ENCODE measurements at places on chromosomes 4 and X.

GRCh38 chr4:83704786-83705185, 168.9 kb downstream of the GPAT3 start:
- no peak for DNase-seq

DNA sequence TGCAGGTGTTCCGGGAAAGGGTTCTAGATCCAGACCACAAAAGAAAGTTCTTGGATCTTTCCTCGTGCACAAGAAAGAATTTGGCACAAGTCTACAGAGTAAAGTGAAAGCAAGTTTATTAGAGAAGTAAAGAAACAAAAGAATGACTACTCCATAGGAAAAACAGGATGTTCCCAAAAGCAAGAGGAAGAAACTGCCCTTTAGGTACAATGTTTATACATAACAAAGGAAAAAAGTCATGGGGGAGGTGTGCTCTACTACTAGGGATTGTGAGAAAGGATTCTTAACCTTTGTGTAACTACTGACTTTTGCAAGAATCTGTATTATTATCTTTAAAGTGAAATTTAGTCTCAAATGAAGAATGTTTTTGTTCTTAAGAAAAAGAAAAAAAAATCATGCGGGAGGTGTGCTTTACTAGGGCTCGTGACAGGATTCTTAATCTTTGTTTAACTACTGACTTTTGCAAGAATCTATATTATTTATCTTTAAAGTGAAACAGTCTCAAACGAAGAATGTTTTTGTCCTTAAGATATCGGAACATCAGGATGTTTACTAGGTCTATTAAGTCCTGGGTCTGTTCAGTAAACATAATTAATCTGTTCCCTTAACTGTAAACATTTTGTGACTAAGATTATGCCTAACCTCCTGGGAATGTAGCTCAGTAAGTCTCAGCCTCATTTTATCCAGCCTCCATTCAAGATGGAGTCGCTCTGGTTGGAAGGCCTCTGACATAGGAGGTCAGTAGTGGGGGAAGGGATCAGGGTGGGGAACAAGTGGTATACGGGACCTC, 110.4 kb upstream of the BEND4 start:
- DNase-seq = no peak

- no peak for DNase-seq
Observed at GRCh38 chr4:79272761-79273160, 53.1 kb downstream of the NAA11 start.

- no peak for DNase-seq
Observed at GRCh38 chr4:25826074-25826752, 36.6 kb downstream of the SEL1L3 start.

DNA sequence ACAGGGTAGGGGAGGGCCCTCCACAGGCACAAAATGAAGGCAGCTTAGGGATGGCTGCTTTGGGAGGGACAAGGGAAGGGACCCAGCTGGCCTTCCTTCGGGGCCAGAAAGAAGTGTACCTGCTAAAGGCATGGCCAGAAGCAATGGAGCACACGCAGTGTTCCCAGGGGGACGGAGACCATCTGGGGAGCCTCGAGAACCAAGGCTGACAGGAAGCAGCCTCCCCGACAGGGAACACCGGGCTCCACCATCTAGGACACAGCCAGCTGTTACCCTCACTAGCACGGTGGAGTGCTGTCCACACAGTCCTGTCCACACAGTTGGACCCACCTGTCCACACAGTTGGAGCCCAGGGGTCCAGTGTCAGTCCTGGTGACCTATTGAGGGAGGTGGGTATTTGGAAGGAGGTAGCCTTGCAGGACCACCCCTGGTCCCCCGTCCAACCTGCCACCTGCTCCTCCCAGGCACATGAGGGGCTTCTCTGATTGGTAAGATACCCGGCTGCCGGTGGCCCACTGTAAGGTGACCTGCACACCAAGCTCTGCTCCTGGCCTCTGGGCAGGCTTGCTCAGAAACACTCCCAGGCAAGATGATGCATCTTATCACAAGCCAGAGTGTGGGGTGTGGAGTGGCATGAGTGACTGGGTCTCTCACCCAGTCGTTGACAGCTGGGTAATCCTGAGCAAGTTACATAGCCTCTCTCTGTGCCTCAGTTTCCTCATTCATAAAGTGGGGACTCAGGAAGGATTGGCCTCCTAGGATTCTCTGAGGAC, 20.5 kb upstream of the AFAP1 start:
- DNase-seq = no peak

DNA sequence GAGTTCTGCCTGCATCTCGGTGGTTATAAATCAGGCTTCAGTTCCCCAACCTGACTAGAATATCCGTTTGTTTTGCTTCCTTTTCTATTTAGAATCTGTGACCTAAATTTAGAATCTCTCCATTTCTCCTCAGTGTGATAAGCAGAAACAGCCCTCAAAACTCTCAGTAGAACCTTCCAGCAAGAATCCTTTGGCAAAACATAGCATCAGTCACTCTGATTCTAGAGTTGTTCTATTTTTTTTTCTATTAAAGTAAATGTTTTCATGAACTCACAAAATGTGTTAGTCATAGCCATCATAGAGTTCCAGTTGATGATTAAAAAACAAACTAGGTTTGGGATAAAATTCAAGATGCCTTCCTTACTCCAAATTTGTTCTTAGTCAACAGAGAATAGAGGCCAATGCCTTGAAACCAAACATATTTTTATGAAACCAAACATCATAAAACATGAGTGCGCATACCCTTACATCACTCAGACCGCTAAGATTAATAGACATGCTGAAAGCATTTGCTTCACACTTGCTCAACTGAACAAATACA, 13.2 kb upstream of the C1QTNF7 start:
- no peak for DNase-seq

GRCh38 chr4:8857766-8858700, 13.6 kb downstream of the HMX1 start:
- no peak for DNase-seq

GRCh38 chrX:30488092-30488491, 89.5 kb downstream of the TASL start:
- DNase-seq = no peak

DNA sequence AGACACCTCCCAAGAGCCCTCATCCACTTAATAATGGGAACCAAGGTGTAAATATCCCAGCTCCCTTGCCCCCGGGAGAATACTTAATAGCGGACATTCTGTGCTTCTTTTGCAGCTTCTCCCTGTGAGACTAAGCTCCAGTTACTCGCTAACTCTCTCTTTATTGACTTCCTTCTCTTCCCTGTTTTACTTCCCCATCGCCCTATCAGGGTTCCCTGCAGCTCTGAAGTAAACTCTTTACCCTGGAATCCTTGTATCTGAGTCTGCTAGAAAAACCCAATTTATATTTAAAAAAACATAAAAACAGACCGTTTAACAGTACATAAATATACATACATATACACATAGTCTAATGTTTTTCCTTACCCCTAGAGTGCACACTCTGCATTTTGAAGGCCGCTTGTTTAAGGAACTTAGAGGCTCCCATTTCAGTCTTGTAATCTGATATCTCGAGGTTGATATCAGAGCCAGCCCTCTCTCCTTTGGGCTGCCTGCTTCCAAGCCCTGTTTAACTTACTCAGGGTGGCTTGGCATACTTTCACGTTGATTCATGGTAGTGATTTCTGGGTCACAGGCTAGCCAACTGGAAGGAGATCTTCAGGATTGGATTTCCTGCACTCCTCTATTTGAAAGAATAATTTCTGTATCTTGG, 177.4 kb upstream of the SCML1 start:
- no peak for DNase-seq

- DNase-seq = no peak
Observed at GRCh38 chr4:165715989-165716388, 157.0 kb upstream of the TLL1 start.

GRCh38 chrX:124931241-124931640, 388.4 kb upstream of the TEX13C start:
- DNase-seq = no peak

DNA sequence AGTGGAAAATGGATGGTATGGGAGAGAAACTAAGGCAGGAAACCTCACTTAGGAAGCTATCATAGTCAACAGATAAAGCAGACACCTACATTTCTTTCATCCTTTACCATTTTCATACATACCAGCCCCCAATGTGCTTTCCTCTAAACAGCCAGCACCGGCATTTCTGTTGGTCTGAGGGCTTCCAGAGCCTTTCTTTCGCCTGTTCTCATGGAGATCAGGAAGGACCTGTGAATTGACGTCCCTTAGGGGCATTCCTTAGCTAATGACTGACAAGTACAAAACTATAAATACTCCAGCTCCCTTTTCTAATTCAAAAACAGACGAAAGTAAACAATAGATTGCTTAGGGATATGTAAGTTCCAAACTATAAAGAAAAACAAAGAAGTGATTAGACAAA, 215.5 kb upstream of the CNKSR2 start:
- DNase-seq = no peak

DNA sequence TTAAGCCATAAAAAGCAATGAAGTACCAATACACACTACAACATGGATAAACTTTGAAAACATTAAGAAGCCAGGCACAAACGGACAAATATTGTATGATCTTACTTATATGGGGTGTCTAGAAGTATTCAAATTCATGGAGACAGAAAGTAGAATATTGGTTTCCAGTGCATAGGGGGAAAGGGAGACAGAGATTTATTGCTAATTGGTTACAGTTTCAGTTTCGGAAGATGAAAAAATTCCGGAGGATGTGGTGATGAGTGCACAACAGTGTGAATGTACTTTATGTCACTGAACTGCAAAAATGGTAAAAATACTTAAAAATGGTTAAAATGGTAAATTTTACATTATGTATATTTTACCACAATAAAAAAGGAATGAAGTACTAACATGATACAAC, 5.1 kb upstream of the PRDX4 start:
- no peak for DNase-seq

DNA sequence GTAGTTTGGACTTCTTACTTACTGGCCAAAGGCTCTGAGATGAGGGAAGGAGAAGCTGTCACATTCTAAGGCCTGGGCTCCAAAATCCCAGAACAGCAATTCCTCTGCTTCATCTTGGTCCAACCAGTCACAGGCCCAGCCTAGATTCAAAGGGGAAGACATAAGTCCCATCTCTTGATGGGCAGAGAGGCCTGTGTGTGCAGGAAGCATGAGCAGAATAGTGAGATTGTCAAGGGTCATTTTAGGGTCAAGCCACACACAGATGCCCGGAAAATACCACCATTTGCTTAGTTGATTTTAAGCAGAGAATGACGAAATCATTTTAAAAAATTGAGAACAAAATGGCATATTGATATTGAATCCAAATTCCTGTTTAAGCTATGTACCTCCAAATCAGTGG, 580.9 kb upstream of the ZFP42 start:
- no peak for DNase-seq

- DNase-seq = no peak
Observed at GRCh38 chrX:154819771-154820341, 14.6 kb upstream of the MPP1 start.

GRCh38 chr4:22635692-22636091, 57.0 kb upstream of the GBA3 start:
- no peak for DNase-seq

DNA sequence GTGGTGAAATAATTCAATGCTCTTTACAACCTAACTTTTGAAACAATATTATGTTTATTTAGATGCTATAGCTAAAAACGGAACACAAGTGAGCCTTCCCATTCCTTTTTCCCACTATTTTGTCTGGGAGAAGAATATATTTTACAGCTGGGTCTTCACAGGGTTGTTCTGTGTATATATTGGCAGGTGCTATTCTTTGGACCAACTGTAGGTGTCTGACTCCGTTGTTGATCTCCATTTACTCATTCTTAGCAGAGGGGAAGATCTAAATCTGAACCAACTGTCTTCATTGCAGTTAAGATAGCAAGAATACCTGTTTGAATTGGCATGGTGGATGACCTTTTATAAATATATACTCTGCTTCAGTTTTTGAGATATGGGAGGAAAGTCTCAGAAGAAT, 257.4 kb downstream of the CFAP299 start:
- no peak for DNase-seq

- DNase-seq = no peak
Observed at GRCh38 chr4:139314047-139314800, 11.9 kb upstream of the NDUFC1 start.

- no peak for DNase-seq
Observed at GRCh38 chrX:150202641-150203247, 160.4 kb upstream of the MAMLD1 start.

GRCh38 chr4:1018147-1019020, 7.0 kb downstream of the FGFRL1 start:
- no peak for DNase-seq

DNA sequence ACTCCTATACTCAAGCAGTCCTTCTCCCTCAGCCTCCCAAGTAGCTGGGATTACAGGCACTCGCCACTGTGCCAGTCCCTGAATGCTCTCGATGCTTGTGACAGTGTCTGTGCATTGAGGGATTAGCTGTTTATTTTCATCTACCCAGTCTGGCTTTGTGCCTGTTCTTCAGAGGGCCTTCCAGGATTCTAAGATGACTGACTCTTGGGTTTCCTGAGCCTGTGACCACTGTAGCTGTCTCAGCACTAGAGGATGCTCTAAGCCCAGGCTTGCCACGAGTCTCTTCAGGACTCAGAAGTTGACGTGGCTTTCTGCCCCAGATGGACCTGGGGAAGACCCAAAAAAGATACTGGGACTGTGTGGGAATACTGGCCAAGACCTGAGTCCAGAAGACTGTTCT, 201.4 kb downstream of the ARHGAP10 start:
- no peak for DNase-seq

DNA sequence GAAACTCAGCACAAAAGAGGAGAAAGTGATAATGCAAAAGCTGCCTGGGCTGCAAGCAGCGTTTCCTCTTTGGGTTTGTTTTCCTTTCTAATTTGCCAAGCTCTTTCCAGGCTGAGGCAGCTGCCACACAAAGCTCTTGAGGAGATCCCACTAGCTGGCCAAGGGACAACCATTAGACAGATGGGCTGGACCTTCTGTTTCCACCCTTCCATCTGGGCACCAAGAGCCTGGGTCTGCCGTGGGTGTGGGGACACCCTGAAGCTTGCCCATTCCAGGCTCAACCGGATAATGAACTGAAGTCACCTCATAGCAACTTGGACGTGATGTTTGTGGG, 194.6 kb upstream of the C1QTNF7 start:
- peak; percentile 59 for DNase-seq

- DNase-seq = peak; percentile 75
Observed at GRCh38 chr4:123785538-123785937, 388.9 kb downstream of the SPRY1 start.

DNA sequence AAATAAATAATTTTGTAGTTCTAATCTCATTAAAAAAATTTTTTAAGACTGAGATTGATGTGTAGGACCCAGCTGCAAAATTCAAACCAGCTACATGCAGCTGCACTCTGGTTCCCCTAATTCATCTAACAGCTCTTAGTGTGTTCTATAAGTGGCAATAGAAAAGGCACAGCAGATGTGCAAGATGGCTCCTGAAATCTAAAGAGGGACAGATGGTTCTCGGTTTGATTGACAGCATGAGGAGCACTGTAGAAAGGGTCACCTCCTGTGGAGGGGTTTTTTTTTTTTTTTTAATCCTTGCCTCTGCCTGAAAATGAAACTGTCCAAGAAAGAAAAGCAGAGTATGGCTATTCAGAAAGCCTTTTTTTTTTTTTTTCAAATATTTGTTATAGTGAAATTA, 16.9 kb upstream of the OCIAD1 start:
- DNase-seq = no peak

- no peak for DNase-seq
Observed at GRCh38 chr4:95833711-95834194, 6.1 kb upstream of the PDHA2 start.

GRCh38 chr4:5892323-5893003, 423 bp downstream of the CRMP1 start:
- no peak for DNase-seq
